T-helper 2 cell (primary cell): ENCODE measurements at places on chromosomes 7 and 10.

DNA sequence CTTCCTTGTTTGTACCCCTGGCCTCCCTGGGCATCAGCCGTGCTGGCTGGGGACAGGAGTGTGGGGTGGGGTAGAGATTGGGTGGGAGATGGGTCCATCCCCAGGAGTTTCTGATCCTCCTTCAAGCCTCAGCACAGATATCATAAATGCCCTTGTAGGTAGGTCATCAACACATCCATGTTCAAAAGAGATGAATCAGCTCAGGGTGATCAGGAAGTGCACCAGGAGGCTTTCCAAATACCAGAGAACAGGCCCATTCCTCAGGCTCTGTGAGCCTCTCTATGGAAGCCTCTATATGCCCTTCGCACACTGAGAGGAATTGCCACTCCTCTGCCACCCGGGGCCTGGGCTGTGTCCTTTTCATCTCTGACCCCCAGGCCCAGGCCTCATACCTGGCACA is 31.9 kb upstream of the ADCYAP1R1 start:
- no peak for DNase-seq

- DNase-seq, result no peak
Observed at GRCh38 chr10:100359529-100360150, 12.6 kb downstream of the SCD start.

GRCh38 chr10:26044141-26044749 is 110.2 kb downstream of the MYO3A start:
- no peak for DNase-seq

DNA sequence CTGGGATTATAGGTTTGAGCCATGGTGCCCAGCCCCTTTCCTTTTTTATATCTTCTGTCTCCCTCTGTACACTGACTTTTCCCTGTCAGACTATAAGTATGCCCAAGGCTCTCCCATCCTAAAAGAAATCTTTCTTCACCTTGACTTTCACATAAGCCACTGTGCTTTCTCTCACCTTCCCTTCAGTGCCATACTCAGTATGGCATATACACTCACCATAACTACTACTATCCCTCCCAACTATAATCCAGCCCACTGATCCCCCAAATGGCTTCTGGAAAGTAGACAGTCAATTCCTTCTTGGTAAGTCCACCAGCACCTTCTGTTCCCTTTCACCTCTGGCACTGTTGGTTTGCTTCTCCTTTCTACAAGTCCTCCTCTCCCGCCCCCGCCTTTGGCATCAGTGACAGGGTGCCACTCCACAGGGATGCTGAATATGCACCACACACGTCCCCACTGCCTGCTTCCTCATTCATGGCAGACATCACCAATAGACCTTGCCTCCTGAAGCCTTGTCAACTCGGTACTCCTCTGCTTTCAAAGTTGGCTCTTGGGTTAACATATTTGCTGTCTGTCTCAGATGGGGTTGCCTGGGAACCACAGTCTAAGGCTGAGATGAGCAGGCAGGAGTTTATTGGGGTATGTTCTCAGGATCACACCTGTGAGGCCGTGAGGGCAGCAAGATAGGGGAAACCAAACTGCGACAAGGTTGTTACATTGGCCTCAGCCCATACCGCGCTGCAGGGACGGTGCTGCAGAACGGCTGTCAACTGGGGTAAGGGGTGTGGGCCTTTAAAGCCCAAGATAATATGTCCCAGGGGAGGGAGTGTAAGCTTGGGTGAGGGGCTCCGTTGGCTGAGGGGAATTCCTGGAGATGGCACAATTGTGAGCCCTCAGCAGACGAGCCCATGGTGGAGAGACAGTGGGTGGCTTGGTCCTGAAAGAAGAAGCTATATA is 7.2 kb upstream of the PSAP start:
- no peak for DNase-seq

GRCh38 chr10:44955413-44956070 is 4.1 kb upstream of the RASSF4 start:
- DNase-seq, result no peak
